ENCODE measurements at places on chromosomes 2 and 18.

DNA sequence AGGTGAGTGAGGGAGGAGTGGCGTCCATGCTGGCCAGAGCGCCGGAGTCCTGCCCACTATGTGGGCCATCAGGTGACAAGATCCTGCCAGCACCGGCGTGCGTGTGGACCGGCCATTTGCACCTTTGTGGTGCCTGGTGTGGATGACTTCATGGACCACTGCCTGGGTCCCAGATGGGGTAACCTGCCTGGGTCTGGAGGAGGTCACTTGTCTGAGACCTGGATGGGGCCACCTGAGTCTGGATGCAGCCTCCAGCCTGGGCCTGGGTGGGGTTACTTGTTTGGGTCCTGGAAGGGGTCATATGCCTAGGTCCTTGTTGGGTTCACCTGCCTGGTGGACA is 299.6 kb downstream of the NDUFA10 start:
- DNase-seq, result no peak

DNA sequence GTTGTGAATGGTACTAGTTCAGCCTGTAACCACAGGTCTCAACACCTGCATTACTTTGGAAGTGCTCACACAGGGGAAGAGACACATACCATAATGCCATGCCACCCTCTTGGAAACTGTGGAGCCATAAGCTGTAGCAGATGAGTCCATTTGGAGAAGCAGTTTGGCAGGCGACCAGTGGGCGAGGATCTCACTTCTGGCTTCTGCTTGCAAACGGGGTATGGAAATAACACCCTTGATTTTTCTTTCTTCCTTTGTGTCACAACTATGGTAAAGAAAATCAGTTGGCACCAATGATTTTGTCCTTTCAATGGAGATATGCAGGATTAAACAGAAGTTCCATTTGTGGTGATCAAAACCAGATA is 28.6 kb downstream of the APOB start:
- DNase-seq, result no peak

DNA sequence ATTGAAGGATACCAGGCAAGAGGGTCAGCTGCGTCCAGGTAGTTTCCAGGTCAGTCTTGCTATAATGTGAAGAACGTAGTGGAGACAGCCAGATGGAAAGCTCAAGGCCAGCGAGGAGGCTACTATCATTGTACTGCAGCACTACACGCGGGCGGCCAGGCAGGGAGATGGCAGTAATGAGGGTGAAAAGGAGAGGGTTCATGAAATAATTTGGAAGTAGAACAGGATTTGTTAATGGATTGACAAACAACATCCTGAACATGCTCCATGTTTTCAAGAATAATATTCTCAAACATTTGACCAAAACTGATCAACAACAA is 17.1 kb downstream of the SPIRE1 start:
- no peak for DNase-seq

GRCh38 chr2:158692372-158693103 is 102.6 kb upstream of the DAPL1 start:
- no peak for DNase-seq

DNA sequence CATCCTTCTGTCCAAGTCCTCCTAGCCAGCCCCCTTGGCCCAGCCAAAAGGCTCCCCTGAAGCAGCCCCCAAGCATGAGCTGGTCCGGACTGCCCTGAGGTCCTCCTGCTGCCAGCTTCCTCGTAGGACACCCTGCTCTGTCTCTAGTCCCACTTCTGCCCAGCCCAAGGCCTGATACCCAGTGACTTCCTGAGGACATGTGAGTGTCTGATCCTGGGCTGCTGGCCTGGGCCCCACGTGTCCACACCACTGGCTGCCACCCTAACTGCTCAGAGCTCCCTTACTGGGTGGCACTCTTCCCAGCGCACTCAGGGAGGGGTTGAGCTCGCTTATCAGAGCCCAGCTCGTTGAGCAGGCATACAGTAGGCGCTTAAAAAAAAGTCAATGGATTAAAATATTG is 34.4 kb upstream of the PDIA6 start:
- no peak for DNase-seq

DNA sequence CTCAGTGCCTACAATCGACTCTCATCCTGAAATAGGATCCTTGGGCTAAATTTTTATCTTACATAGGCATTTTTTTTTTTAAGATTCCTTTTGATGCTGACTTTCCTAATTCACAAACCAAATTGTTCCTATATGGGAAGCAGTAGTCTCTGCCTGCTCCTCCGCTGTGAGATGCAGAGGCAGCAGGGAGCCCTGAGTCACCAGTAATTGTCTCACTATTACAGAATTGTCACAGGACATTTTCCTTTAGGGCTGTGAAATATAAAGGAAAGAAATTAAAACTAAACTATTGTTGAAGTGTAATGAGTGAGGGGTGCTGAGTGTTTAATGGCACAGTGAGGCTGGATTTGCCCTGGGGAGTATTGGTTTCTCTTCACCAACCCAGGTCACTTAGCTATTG is 63.8 kb downstream of the MYO3B start:
- no peak for DNase-seq

DNA sequence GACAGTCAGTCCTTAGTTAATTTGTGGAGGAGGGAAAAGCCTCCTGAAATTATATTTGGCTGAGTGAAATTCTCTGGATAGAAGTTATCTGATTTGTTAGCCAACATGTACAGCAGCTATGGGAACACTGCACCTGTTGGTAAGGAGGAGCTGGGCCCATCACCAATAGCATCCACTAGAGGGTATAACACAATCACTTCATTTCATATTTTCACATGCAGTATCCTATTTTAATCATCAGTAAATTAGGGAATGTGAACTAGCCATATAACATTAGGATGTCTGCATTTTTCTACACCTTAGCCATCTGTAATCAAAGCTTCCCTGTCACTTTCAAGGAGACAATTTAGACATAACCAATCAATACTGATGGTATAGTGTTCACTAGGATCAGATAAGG is 818.4 kb upstream of the CDH2 start:
- DNase-seq, result no peak

DNA sequence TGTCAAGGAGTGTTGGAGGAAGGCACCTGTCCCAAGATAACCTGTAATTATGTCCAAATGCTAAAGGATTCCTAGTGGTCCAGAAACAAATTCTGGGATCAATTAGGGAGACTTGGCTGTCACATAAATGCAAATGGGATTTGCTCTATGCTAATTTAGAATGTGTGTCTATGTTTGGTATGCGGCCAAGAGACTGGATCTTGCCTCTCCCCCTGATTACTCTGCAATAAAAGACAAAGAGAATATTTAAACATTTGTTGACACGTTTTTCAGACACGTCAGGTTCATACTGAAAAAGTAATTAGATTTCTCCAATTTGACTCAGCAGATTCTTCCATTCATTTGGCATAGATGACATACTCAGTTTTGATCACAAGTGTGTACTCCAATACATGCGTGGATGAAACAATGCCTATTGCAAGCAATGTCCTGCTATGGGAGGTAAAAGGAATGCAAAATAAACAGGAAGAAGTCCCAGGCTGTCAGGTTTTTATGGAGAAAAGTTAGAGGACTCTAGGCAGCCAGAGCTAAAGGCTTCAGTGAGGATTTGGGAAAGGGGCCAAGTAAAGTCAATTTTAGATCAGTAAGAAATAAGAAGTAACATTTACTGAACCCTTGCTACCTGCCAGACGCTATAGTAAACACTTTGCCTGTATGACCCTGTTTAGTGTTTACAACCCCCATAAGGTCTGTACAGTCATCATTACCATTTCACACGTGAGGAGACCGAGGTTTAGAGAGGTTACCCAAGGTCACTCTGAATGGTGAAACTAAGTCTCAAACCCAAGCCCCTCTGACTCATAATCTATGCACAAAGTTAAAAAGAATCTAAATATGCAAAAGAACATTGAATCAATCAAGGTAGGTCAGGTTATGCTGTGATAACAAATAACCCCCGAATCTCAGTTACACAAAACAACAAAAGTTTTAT is 7.8 kb downstream of the ANTXR1 start:
- no peak for DNase-seq

GRCh38 chr2:12076810-12077209 is 330.4 kb downstream of the LPIN1 start:
- DNase-seq, result no peak

DNA sequence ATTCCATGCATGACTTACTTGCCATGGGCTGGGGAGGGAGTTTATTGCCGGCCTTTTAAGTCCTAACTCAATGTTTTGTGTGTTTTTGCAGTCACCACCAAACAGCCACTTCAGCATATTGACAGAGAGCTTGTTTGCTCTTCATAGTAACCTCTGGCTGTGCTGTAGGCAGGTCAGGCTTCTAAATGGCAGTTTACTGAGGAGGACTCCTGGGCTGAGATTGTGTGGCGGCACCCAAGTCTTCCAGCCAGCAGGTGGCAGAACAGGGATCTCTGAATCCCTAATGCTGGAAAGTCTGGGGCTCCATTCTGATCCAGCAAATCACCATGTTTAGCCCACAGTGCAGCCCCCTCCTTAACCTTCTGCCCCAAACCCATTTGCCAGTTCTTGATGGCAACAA is 121.2 kb downstream of the CAPN13 start:
- DNase-seq, result no peak

DNA sequence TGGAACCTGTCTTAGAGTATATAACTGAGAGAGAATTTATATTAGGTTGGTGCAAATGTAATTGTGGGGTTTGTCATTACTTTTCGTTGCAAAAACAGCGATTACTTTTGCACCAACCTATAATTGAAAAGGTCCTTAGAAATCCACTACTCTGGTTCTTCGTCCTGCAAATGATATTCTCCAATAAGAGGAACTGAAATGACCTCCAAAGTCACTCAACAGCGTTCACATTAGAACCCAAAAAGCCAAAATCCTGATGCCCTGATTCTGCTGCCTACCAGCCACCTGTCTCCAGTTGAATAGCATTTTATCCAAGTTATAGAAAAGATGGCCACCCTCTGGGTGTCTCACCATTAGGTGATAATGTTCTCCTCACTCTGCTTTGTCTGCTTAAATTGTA is 230.6 kb downstream of the SETBP1 start:
- DNase-seq, result no peak

DNA sequence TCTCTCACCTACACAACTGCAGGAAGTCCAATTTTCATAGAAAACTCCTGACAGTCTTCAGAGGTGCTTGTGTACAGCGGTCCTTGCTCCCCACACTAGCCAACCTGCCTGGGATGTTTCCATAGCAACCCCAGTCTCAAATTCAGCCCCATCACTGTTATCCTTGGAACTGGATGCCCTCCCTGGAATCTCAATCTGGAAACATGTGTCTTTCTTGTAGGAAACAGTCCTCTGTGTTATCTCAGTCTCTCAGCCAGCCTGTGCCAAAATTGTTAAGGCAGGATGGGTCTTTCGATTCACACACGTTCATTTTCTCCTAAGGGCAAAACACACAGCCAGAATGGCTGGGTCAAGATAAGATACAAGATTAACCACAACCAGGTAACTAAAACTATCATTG is 295.5 kb upstream of the RND3 start:
- DNase-seq, result no peak

Measured in esophagus squamous epithelium (tissue), 5 donors.